ENCODE measurements at places on chromosomes 5 and 9.
A peak's percentile ranks its signal among the peaks of the same experiment; 100 is the strongest.

DNA sequence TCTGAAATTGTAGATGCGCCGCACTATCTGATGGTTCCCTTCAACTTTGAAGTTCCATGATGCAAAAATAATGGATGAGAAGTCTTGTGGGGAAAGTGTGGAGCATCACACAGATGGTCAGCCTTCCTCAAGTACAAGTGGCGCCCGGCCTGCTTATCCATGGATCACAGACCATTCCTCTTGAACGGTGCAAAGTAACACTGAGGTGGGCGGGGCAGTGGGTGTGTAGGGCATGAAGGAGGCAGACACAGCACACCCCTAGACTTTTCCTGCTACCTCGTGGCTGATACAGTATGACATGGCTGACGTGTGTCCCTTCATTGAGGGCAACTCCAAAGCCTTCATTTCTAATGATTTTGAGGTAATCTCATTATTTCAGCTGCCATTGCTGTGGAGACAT lies 2.5 kb upstream of the GNG10 start:
- DNase-seq: no peak

- no peak for DNase-seq
Observed at GRCh38 chr5:125484742-125485641, 738.6 kb upstream of the ZNF608 start.

DNA sequence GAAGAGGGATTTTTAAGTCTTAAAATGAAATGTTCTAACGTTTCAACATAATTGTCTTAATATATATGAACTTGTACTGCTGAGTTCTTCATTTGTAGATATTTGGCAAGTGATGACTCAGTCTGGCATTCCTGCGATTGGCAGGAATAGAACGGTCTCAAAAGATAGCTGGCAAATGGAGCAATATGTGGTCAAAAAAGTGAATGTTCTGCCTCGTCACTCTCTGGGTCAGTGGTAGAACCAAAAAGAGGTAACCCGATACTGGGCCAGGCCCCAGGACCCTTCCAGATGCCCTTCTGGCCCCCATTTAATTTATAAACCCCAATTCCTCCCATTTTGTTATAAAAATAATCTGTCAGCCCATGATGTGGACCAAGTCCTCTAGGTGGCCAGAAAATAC lies 39.2 kb downstream of the ZNF366 start:
- no peak for DNase-seq

DNA sequence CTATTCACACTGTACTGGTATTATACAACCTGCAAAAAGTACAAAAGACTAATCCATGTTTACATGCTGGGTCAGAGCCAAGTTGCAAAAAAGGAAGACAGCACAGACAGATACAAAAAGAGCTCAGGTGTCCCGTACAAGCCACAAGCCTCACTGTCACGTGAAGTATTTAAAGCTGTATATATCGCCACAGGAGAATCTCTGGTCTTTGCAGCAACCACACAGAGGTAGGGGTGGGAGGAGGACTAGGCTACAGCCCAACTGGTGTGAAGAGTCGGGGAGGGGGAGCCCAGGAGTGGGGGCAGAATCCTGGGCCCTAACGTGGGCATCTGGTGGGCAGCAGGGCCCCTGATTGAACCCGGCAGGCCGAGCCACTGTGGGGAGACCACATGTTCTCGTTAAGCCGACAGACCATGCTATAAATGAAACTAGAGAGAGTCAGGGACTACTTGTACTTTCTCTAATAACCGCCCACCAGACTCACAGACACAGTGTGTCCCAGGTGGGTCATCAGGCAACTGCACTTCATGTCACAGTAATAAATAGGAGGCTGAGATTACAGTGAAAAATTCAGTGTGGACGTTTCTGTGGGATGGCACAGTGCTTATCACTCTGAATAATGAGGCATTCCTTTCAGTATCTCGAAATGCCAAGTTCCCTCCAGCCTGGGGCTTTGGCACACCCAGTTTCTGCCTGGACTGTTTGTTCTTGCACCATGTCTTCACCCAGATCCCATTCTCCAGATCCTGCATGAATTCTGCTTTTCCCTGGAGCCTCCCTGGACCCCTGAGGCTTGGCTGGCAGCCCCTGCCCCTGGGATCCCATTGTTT lies 79.3 kb upstream of the SH3PXD2B start:
- DNase-seq: no peak

GRCh38 chr5:160672521-160672920 lies 179.5 kb downstream of the ATP10B start:
- no peak for DNase-seq

DNA sequence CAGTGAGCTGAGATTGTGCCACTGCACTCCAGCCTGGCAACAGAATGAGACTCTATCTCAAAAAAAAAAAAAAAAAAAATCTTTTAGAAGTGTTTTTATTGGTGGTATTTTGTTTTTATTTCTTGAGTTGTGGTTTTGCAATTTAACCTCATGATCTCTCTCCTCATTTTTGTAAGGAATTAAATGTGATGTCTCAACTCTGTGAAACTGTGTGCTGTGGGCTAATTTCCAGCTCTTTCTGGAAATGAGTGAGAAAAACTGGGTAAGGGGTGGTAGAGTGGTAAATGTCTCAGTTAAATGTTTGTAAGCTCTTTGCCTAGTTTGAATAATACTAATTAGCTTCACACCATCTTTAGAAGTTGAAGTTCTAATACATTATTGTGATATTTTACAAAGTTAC lies 29.0 kb downstream of the ACO1 start:
- DNase-seq: no peak

DNA sequence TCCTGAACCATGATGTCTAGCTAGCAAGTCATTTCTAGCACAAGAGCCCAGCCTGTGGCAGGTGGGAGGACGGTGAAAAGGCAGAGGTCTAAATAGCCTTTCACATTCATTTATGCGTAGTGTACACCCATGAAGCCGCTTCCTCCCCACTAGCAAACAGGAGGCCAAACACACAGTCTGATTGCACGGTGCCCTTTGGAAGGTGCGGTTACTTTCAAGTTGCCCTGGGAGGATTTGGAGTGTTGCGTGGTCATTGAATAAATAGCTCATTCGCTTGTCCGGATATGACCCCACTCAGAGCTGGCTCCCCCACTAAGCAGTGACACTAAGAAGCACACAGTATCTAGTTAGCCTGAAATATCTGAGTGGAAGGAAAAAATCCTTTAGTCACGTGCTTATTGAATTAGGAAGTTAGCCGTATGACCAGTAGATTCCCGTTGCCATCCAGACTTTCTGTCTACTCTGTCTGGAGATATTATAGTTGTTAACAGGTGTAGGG lies 664 bp upstream of the ARSB start:
- peak; percentile 61 for DNase-seq

DNA sequence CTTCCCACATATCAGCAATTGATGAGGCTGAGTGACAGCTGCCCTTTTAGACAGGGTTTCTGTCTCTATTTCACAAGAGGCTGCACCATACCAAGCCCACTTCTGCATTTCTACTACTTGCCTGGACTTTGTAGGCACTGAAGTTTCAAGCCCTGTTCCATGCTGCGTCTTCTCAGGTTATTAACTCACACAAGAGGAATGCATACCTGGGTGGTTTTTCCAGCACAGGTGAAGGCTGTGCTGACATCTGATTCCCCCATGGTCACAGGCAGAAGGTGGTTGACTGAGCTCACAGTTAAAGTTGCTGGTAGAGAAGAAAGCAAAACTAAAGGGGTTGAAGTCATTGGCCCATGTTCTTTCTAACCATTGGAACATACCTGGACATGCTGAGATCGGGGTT lies 86.6 kb downstream of the MAMDC2 start:
- no peak for DNase-seq

DNA sequence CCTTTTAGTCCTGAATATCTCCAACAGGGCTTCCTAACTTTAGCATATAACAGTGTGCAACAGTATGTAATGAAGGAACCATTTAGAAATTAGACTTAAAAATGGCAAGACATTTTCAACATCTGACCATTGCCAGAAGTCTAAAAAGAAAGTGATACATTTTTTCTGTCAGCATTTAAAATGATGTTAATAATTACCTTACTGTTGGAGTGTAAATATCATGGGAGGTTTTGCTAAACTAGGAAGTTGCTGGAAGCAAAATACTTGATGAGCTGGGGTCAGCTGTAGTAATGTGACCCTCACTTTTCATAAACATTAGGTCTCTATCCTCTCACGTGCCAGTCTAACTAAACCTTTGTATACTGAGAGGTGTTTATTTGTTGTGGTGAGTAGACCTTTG lies 68.8 kb downstream of the NTRK2 start:
- DNase-seq: no peak

GRCh38 chr5:4054092-4054491 lies 458.5 kb downstream of the IRX1 start:
- no peak for DNase-seq

GRCh38 chr5:108727236-108727650 lies 20.5 kb upstream of the FER start:
- no peak for DNase-seq

GRCh38 chr5:132027027-132027426 lies 15.6 kb upstream of the ACSL6 start:
- no peak for DNase-seq

GRCh38 chr5:158461240-158461854 lies 602.4 kb upstream of the CLINT1 start:
- DNase-seq: no peak

- DNase-seq: no peak
Observed at GRCh38 chr9:91417602-91418214, 5.9 kb downstream of the NFIL3 start.

DNA sequence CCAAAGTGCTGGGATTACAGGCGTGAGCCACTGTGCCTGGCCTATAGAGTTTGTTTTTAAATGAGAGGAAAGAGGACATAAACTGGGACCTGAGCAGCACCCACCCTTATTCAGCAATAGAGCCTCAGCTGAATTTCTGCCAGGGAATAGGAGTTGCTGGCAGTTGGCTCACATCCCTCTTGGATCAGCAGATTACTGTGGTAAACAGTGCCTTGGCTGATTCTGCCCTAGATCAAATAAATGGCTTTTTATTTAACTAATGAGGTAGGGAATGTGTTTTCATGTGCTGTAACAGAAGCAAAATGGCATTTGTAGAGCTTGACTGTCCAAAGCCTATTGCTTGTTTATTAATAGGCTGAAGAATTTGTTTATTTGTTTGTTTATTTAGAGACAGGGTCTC lies 2.1 kb downstream of the ARHGEF37 start:
- no peak for DNase-seq

GRCh38 chr9:38277601-38278200 lies 114.8 kb upstream of the ALDH1B1 start:
- DNase-seq: no peak

GRCh38 chr9:121984726-121985402 lies 108.2 kb downstream of the TTLL11 start:
- DNase-seq: no peak

GRCh38 chr5:157371655-157372471 lies 88.2 kb upstream of the NIPAL4 start:
- no peak for DNase-seq

DNA sequence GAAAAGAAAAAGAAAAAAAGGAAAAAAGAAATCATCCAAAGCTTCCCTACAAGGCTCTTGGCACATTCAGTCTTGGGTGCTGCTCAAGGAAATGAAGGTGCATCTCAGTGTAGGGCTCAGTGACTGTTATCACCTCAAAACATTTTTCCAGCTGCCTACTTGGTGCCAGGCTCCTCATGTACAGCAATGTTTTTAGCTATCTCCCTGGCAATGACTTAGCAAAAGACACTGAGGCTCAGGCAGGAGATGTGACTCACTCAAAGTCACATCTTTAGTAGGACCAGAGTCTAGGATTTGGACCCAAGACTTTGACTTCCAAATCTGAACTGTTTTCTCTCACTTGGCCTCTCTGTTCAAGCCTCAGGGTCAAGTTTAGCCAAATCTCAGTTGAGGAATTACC lies 264.2 kb downstream of the CRB2 start:
- no peak for DNase-seq

DNA sequence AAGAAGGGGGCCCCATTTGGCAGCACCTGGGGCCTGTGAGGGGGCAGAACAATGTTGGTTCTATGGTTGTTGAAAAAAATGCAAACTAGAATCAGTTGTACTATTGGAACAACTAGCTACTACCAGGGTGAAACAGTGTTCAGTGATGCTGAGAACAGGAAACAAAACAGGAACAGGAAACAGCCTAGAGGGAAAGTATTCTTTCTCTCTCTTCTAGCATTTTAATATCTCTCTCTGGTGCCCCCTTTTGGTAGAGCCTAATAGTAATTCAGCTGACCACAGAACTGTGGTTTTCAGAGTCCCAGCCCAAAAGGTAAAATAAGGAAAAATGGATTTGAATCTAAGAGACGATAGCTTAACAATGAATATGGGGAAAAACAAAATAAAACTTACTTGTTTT lies 138.0 kb upstream of the KCNN2 start:
- DNase-seq: no peak

GRCh38 chr5:88558366-88558765 lies 289.7 kb upstream of the TMEM161B start:
- no peak for DNase-seq

GRCh38 chr5:136242136-136242535 lies 49.2 kb upstream of the SMIM32 start:
- DNase-seq: no peak

GRCh38 chr5:7816535-7816901 lies 34.4 kb downstream of the CFAP90 start:
- DNase-seq: no peak

GRCh38 chr5:93632327-93632726 lies 49.3 kb downstream of the NR2F1 start:
- no peak for DNase-seq

DNA sequence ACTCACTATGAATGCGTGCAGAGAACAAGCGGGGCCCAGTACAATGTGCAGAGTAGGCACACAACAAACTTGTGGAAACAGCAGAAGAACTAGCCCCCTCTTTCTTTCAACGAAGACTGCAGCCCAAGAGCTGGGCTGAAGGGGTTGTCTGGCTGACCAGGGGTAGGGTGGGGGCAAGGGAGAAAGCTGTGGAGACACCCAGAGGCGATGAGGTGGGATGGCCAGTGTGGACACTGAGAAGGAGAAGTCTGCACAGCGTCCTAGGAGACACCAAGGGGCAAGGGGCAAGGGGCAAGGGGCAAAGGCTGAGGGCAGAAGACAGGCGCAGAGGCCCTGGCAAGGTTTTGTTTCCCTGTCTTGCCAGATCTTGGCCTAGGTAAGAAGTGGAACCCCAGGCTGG lies 62.3 kb downstream of the LIFR start:
- DNase-seq: no peak

- DNase-seq: no peak
Observed at GRCh38 chr5:160547061-160547460, 125.4 kb downstream of the PTTG1 start.

Data from stimulated activated CD4-positive, alpha-beta T cell treated with anti-CD3 and anti-CD28 coated beads, Interleukin-2, amount 100 ng/mL, for 24 hours (primary cell).